ENCODE measurements at places on chromosomes 13 and 19.
A peak's percentile ranks its signal among the peaks of the same experiment; 100 is the strongest.

- no peak for DNase-seq
These were observed 71.0 kb upstream of the SLC15A1 start for GRCh38 chr13:98823442-98823841.

GRCh38 chr13:97339988-97340749, 93.8 kb upstream of the RAP2A start:
- DNase-seq: no peak

DNA sequence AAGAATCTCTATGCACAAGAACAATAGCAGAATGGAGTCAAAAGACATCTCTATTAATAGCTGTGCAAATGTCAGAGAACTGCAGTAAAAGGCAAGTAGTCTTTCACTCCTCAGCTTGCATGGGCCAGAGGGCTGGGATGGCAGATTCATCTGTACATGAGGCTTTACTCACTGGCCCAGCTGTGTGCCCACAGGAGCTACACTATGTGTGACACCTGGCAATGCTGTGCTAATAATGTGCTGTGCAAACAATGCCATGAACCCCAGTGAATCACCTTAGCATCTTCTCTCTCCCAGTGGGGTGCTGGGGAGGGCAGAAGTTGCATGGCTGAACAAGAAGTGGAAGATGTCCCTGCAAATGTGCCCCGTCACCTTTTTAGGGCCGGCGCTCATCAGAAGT, 73.1 kb downstream of the KL start:
- no peak for DNase-seq

DNA sequence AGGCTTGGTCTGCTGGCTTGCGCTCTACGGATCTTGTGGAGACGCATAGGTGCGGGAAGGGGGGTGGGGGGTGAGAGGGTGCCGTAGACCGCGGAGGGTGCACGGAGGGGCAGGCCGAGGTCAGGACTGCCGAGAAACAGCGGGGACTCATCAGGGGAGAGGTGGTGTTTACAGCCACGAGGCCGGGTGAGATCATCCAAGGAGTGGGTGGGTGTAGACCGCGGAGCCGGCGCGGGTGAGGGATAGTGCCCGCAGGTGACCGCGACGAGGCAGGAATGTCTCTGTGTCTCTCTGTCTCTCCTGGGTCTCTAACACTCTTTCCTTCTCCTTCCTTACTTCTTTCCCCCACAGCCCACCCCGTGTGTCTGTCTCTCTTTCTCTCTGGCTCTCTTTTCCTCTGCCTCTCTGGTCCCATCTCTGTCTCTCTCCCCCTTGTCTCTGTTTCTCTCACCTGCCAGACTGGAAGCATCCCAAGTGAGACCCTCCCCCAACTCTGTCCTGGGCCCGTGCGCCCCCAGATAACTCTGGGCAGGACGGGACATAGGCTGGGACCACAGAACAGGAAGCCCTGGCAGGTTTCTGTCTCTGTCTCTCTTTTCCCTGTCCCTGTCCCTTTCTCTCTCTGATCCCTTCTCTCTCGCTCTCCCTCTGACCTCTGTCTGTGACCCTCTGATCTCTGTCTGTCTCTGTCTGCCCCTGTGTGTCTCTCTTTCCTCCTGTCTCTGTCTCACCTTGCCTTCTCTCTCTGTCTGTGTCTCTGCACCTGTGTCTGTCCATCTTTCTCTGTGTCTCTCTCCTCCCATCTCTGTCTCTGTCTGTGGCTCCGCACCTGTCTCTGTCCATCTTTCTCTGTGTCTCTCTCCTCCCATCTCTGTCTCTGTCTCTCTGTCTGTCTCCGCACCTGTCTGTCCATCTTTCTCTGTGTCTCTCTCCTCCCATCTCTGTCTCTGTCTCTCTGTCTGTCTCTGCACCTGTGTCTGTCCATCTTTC, 1.8 kb upstream of the KLK4 start:
- DNase-seq: no peak

DNA sequence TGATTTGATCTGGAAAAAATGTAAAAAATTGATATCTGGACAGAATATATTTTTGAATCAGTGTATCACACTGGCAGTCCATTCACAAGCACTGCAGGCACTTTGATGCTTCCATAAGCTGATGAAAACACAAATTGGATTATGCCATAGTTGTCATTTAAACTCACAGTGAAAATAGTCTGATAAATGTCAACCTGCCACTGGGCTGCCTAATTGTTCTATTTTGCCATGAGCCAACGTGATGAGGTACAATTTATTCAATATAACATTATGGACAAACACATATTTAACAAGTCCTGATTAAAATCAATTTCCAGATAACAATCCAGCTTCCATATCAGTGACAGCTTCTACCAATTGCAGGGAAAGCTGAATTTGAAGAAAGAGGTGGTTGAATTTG, 1244.9 kb downstream of the EFNB2 start:
- no peak for DNase-seq

- no peak for DNase-seq
These were observed 3.6 kb downstream of the CD37 start for GRCh38 chr19:49338691-49339300.

DNA sequence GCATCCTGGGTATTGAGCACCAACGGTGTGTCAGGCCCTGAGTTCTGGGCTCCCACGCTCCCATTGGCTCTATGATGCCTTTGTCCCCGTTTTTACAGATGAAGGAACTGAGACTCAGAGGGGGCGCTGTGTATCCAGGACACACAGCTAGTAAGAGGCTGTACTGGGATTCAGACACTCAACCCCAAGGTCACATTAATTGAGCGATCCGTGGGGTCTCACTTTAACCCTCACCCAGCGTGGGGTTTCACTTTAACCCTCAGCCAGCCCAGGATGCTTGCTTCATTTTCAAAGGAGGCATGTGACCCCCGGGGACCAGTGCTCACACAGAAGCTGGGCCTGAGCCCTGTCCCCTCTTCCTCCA, 42.6 kb downstream of the CYP4F22 start:
- DNase-seq: no peak

GRCh38 chr13:82751206-82751605, 1131.1 kb downstream of the SLITRK1 start:
- no peak for DNase-seq

- no peak for DNase-seq
These were observed 101.9 kb downstream of the PTPRS start for GRCh38 chr19:5238700-5239099.

- DNase-seq: no peak
These were observed 22.6 kb downstream of the CYP2A6 start for GRCh38 chr19:40827386-40828247.

- no peak for DNase-seq
These were observed 11.5 kb upstream of the SPART start for GRCh38 chr13:36357692-36358091.

DNA sequence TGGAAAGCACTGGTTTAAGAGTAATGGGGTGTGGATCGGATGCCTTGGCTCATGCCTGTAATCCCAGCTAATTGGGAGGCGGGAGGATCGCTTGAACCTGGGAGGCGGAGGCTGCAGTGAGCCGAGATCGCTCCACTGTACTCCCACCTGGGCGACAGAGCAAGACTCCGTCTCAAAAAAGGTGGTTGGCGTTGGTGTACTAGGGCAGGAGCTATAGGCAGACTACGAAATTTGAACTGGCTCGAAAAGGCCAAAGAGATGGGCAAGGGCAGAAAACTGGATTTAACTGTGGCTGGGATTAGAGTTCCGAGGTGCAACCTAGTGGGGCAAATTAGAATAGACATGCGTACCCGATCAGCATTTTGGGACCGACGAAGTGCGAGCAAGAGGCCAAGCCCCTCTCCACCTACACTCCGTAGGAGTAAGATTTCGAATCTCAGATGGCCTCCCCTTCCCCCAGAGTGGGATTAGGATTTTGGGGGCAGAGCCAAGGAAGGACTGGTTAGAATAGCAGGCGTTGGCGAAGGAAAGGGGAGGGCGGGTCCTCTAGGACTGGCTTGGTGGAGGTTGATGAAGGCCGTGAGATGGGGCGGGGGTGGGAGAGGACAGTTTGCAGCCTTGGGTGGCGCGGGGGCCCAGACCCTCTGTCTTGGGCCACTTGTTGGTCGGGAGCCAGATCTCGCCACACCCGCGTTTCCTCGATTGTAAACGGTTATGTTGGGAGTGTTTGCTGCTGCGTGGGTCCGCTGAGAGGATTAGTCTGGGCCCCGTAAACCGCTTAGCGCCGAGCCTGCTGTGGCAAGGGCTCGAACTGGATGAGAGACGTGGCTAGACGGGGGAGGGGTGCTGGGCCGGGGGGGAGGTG, 2.0 kb upstream of the INAFM1 start:
- no peak for DNase-seq

- no peak for DNase-seq
These were observed 30.0 kb downstream of the PCDH9 start for GRCh38 chr13:67200183-67200582.

GRCh38 chr19:45354241-45354842, 13.8 kb downstream of the KLC3 start:
- no peak for DNase-seq

DNA sequence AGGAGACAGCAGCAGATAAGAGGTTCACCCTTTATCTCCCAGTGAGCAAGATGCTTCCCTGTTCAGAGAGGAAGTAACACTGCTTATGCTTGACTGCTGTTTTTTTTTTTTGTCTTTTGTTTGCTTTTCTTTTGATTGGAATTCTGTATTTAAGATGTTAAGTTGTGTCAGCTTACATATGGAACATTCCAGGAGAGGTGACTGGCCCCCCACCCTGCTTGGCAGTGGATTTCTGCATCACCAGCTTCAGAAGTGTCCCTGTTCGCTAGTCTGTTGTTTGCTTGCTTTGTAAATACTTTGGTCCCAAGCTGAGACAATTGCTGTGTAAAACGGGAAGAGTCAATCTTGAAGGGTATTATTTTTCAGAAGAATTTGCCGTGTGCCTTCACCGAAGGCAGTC, 43.0 kb downstream of the IFT88 start:
- no peak for DNase-seq

DNA sequence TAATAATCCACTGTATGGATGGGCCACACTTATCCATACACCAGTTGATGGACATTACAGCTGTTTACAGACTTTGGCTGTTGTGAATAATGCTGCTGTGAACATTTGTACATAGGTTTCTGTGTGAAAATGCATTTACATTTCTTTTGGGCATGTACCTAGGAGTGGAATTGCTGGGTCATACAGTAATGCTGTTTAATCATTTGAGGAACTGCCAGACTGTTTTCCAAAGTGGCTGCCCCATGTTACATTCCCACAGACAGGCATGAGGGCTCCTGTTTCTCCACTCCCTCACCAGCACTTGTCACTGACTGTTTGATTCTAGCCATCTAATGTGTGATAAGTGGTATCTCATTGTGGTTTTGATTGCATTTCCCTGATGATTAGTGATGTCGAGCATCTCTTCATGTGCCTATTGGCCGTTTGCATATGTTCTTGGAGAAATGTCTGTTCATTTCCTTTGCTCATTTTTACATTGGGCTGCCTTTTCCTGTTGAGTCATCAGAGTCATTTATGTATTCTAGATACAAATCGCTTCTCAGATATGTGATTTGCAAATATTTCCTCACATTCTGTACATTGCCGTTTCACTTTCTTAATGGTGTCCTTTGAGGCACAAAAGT, 12.8 kb downstream of the TMEM255B start:
- no peak for DNase-seq

DNA sequence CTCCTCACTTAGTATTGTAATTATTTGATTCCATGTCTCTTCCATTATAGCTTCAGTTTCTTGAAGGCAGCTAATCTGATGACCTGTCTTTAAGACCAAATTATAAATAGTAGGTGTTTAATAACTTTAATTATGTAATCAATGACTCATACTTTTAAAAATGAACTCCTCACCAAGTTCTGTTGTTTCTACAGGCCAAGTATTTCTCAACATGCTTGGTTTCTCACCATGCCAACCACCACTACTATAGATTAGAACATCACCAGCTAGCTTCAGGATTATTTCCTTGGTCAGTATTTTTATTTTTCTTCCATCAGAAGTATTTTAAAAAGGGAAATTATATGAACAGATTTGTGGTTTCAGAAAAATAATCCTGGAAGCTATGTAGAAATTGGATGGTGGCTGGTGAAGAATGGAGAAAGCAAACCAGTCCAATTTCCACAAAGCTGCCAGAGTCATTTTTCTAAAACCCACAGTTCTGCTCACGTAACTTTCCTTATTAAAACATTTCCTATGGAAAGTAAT, 237.7 kb upstream of the DACH1 start:
- peak; percentile 0 for DNase-seq

DNA sequence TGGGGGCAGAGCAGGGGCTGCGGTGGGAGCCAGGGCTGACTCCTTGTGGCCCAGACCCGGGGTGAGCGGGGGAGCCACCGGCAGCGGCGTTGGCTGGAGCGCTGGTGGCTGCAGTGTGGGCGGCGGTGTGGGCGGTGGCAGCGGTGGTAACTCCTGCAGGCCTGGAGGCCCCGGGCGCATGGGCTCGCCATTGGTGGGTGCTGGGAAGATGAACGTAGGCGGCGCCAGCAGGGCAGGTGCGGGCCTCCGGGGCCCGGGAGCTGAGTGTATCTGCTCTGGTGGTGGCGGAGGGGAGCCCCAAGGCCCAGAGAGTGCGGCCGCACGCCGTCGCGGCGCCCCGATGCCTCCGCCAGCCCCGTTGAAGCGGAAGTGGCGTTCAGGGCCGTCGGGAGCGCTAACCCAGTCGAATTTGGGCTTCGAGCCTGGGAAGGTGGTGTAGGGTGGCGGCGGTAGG, 2.0 kb downstream of the GGN start:
- no peak for DNase-seq

GRCh38 chr13:45700971-45701900, 884 bp upstream of the CBY2 start:
- DNase-seq: no peak

GRCh38 chr13:113410472-113411201, 42.7 kb downstream of the ADPRHL1 start:
- DNase-seq: no peak

DNA sequence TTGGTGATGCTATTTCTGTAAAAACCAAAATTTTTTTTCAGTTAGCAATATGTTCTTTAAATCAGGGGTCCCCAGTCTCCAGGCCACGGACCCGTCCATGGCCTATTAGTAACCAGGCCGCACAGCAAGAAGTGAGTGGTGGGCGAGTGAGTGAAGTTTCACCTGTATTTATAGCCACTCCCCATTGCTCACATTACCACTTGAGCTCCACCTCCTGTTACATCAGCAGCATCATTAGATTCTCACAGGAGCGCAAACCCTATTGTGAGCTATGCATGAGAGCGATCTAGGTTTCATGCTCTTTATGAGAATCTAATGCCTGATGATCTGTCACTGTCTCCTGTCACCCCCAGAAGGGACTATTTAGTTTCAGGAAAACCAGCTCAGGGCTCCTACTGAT, 58.9 kb upstream of the SLC7A1 start:
- DNase-seq: no peak

DNA sequence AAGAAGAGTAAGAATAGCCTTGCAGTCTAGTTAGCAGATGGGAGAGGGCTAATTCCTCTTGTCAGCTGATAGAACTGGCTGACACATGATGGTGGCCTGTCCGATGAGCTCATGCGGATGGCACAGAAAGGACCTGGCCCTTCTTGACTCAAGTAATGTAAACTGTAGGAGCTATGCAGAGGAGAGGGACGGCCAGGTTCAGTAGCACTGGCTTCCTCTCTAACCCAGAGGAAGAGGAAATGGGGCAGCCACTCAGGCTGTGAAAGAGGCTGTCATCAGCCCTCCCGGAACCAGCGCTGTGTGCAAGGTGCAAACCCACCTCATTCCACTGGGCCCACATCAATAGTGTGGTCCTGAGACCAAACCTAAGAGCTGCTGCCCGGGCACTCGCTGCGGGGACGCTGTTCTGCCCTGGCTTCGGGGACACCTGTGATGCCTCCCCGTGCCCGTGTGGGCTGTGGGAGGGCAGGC, 30.8 kb upstream of the USE1 start:
- no peak for DNase-seq

GRCh38 chr13:110813646-110814624, 100.4 kb downstream of the ING1 start:
- no peak for DNase-seq

GRCh38 chr19:1756264-1756663, 3.0 kb downstream of the ONECUT3 start:
- DNase-seq: no peak

Data from HL-60 (cell line).